ENCODE measurements at places on chromosomes 13 and 19. TPM values are rescaled to one million over a fixed set of nuclear protein-coding genes. Genes with fewer than 3 reads are reported as not detected.

GRCh38 chr13:42549552-42549936, 24.4 kb upstream of the TNFSF11 start:
- no peak overlapping the region for H3K4me3 ChIP-seq
- no peaks in the 10 kb centered on the region for H3K36me3 ChIP-seq
- H3K4me1 ChIP-seq: peaks cover 19% of the 10 kb centered on the region
- DNase-seq: no peak
- H3K27me3 ChIP-seq: no peaks in the 10 kb centered on the region

GRCh38 chr19:58330458-58330857, 3.7 kb downstream of the ZSCAN22 start:
- no peak for DNase-seq
- no peak overlapping the region for H3K4me3 ChIP-seq
- H3K4me1 ChIP-seq: no peaks in the 10 kb centered on the region
- no peak overlapping the region for H3K27ac ChIP-seq

DNA sequence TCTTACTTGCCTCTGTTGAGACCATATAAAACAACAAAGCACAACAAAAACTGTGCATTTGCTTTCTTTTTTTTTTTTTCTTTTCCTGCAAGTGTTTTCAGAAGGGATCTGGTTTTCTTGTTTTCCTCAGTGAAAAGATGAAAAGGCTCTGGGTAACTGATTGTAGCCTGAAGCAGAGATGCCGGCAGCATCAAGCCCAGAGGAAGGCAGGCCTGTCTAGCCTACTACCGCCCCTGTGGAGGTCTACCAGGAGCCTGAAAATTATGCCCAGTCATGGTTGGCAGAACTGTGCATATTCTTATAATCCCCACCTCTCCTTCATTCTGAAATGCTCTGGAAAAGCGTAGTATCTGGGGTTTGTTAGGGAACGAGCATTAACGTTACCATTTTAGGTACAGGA, 32.6 kb upstream of the MEDAG start:
- no peak overlapping the region for H3K4me3 ChIP-seq
- no peak for DNase-seq
- peaks cover 7% of the 10 kb centered on the region for H3K27me3 ChIP-seq
- no peaks in the 10 kb centered on the region for H3K4me1 ChIP-seq
- no peak overlapping the region for H3K27ac ChIP-seq
- no peaks in the 10 kb centered on the region for H3K36me3 ChIP-seq

DNA sequence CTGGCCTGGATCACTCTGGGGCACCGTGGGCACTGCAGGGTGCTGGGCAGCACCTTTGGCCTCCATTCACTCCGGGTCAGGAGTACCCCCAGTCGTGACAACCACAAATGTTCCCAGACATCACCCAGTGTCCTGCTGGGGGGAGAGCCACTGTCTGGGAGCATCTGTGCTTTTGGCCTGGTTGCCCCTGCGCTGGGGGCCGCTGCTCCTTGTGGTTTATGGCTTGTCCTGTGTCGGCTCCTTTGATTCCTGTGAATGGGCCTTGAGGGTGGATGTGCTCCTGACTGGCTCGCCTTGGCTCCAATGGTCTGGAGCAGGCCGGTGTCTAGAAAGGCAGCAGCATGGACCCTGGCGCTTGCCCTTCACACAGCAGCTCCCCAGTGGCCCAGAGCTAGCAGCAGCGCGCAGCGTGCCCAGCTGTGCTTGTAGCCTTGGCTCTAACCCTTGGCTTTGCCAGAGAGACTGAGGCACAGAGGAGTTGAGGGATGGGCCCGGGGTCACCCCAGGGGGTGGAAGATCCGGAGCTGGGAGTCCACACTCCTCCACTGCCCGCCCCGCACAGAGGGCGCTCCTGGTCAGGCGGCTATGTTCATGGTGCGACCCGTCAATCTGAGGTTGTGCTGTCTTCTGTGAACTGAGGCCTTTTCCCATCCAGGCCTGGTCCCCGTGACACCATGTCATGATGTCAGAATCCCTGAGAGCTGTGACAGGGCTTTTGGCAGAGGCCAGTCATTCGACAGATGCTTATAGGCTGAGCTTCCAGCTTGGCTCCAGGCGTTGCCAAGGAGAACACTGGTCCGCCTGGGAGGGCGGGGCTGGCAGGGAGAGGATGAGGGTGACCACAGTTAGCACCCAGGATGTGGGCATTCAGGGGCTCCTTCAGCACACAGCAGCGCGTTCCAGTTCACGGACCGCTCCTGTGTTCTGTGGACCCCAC, 4.1 kb downstream of the DAZAP1 start:
- peaks cover 26% of the 10 kb centered on the region for H3K36me3 ChIP-seq
- no peaks in the 10 kb centered on the region for H3K27me3 ChIP-seq
- peak; percentile 35 for DNase-seq
- peak overlapping the region; percentile 25 for H3K4me3 ChIP-seq
- peak overlapping the region; percentile 81 for H3K27ac ChIP-seq

DNA sequence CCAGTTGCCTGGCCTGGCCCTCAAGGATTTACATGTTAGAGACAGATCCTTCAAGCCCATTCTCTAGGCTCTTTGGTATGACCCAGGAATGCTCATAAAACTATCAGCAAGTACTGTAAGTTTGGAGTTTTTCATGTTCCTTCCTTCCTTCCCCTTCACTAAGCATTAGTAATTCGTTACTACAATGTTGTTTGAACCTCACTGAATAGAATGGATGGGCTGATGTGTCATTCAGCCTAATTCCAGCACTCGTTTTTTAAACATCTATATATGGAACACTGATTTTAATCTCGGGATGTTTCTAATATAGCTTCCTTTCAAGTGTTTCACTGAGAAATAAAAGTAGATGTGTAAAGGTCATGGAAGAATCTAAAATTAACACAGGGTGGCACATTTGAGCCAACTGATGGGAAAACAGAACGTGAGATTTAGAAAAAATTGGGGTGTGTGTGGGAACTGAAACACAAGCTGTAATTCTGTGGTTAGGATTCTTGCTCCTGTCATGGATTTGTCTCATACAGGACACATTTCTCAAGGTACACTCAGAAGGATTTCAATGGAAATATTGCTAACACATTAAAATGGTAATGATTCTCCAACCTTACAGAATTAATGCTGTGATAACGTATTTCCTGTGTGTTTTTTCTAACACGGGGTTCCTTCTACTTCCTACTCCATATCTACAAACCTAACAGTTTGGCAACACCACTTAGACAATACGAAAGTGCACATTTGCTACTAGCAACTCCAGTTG, 93.4 kb downstream of the FLT1 start:
- no peaks in the 10 kb centered on the region for H3K27me3 ChIP-seq
- no peak overlapping the region for H3K27ac ChIP-seq
- no peak for DNase-seq
- H3K4me1 ChIP-seq: peaks cover 4% of the 10 kb centered on the region
- H3K36me3 ChIP-seq: no peaks in the 10 kb centered on the region

DNA sequence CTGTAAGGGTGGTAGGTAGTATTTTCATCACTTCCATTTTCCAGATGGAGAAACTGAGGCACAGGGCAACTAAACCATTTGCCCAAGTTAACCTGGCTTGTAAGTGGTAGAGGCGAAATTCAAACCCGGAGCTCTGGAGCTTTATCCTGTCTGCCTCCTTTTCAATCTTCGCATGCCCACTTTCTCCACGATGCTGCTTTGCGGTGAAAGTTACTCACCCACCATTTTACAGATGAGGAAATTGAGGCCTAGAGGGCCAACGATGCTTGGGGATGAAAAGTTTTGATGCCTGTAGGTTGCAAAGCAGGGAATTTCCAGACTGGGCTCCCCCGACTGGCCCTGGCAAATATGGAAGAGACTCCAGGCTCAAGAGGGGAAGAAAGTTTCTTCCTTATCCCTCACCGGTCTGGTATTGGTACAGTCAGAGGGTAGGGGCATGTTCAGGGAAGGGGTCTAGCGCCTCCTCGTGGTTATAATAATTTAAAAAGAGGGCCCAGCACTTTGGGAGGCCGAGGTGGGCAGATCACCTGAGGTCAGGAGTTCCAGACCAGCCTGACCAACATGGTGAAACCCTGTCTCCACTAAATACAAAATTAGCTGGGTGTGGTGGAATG, 1.9 kb upstream of the SH2D3A start:
- peak overlapping the region; percentile 68 for H3K27ac ChIP-seq
- H3K36me3 ChIP-seq: peaks cover 10% of the 10 kb centered on the region
- DNase-seq: no peak
- H3K27me3 ChIP-seq: no peaks in the 10 kb centered on the region
- H3K4me1 ChIP-seq: peaks cover 65% of the 10 kb centered on the region

DNA sequence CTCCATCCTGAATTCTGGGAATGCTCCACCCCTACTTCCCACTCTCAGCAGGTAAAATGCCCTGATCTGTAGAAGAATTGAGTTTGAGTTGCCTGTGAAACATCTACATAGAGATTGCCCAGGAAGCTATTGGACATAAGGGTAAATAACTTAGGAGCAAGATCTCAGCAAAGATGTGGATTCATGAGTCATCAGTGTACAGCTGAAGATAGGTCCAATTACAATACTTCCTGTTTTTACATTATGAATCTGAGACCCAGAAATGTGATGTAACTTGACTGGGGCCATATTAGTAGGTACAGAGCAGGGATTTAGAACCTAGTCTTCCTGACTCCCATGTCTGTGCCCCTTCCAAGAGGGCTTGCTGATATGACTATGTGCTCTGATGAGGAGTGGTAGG, 79.4 kb upstream of the FNDC3A start:
- no peaks in the 10 kb centered on the region for H3K36me3 ChIP-seq
- H3K27me3 ChIP-seq: peaks cover 11% of the 10 kb centered on the region
- no peak for DNase-seq

DNA sequence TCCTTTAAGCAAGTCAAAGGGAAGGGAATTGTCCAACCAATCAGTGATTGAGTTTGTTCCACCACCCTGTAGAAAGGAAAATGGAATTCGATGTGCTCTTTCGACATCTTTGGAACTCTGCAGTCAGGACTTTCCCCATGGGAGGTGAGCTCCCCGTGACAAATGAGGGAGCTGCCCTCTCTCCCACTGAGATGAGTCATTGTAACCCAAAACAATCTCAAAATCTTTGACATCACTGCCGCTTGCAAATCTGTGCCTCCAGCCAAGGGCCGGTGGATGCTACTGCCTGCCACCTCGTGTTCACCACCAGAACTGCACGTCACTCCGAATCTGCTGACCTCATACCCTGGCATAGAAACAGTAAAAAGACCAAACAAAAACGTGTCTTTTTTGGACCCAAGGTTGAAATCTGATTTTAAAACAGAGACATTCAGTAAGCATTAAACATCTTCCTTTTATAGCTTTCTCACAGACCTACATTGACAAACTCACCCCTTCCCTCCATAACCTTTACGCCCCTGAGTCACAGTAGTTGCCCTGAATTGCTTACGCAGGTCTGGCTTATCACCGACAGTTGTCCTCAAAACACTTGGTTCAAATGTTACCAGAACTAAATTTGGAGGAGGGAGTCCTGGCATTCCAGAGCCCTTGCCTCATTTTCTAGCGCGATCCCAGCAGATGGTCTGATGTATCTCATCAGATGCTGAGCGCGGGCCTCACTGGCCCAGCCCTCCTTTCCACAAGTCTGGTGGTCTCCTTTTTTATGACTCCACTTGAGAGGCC, 105.2 kb downstream of the COL4A2 start:
- H3K4me1 ChIP-seq: peaks cover 5% of the 10 kb centered on the region
- peaks cover 70% of the 10 kb centered on the region for H3K27me3 ChIP-seq
- peak; percentile 61 for DNase-seq
- H3K36me3 ChIP-seq: no peaks in the 10 kb centered on the region
- H3K4me3 ChIP-seq: no peak overlapping the region

DNA sequence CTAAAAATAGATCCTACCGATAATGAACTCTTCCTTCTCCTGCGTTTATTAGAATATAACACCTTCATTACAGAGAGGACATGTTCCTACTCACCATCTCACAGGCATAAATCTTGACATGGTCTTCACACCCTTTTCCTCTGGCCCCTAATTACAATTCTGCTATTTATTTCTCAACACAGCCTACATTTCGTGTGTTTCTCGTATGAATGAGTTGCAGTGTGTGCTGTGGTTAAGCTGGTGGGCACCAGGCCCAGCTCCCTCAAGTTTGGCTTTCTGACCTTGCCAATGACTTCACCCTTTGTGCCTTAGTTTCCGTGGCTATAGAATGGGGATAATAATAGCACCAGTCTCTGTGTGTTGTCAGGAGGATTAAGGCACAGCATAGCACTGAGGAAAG, 12.3 kb upstream of the KATNAL1 start:
- no peaks in the 10 kb centered on the region for H3K36me3 ChIP-seq
- H3K4me1 ChIP-seq: peaks cover 4% of the 10 kb centered on the region
- H3K4me3 ChIP-seq: no peak overlapping the region
- no peaks in the 10 kb centered on the region for H3K27me3 ChIP-seq
- no peak overlapping the region for H3K27ac ChIP-seq

- no peaks in the 10 kb centered on the region for H3K27me3 ChIP-seq
- H3K4me1 ChIP-seq: no peaks in the 10 kb centered on the region
- no peak overlapping the region for H3K27ac ChIP-seq
- H3K36me3 ChIP-seq: no peaks in the 10 kb centered on the region
- no peak for DNase-seq
These were observed 610.4 kb downstream of the TBC1D4 start for GRCh38 chr13:74871369-74872070.

DNA sequence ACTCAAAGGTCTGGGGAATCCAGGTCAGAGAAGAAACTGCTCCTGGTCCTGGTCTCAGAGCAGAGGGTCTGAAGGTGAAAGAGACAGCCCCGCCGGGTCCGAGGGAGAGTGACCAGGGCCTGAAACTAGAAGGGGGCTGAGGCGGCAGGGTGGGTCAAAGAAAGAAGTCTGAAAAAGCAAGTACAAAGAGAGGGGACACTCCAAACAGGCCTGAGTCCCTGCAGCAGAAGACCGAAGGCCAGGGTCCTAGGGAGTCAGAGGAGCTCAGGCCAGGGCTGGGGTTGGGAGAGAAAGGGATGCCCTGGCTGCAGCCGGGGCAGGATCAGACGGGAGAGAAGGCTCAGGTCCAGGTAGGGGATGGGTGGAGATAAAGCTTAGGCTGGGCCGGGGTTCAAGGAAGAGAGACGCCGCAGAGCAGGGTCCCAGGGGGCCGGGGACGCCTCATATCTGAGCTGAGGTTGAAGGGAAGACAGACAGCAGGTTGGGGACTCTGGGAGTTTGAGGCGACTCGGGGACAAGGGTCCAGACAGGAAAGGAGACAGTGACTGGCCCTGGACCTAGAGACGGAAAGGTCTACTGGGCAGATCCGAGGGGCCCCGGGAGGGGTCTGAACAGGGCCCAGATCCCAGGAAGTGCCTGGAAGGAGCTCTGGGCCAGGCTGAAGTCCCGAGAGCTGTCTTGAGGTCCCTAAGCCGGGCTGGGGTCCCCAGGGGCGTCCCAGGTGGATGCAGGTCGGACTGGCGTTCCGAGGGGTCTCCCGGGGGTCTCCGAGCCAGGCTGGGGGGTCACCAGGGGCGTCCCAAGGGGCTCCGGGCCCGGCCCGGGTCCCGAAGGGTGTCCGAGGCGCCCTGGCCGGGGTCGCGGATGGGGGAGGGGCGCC, 795 bp downstream of the MLLT1 start:
- H3K27ac ChIP-seq: peak overlapping the region; percentile 90
- peaks cover 3% of the 10 kb centered on the region for H3K36me3 ChIP-seq
- DNase-seq: no peak
- H3K27me3 ChIP-seq: peaks cover 6% of the 10 kb centered on the region
- H3K4me1 ChIP-seq: peaks cover 34% of the 10 kb centered on the region

- H3K27ac ChIP-seq: peak overlapping the region; percentile 99
- H3K36me3 ChIP-seq: peaks cover 3% of the 10 kb centered on the region
- no peaks in the 10 kb centered on the region for H3K27me3 ChIP-seq
- H3K4me3 ChIP-seq: no peak overlapping the region
- no peak for DNase-seq
These were observed 2.3 kb downstream of the DHRS12 start for GRCh38 chr13:51801631-51802099.

Gene PDX1
- total RNA-seq: not detected

Gene ZNF726
- 17.5 TPM for total RNA-seq

Gene RGL3
- not detected for total RNA-seq

Gene RPS16
- 3,009 TPM for total RNA-seq

Gene CLEC17A
- total RNA-seq: not detected

Gene TEX101
- total RNA-seq: not detected

Gene IQCN
- 7.2 TPM for total RNA-seq

Gene APOC4
- not detected for total RNA-seq

Gene PPP1R12C
- 152 TPM for total RNA-seq

Gene CEACAM5
- total RNA-seq: not detected

Gene SIGLEC14
- total RNA-seq: not detected
